Upper lobe of right lung (tissue), 1 donor: ENCODE measurements at places on chromosomes 6 and 20. TPM values are rescaled to one million over a fixed set of nuclear protein-coding genes. Genes with fewer than 3 reads are reported as not detected.

Gene GJA1
- 127 TPM for total RNA-seq

- H3K27ac ChIP-seq: no peak overlapping the region
- no peak for DNase-seq
- H3K4me3 ChIP-seq: no peak overlapping the region
- H3K36me3 ChIP-seq: peaks cover 58% of the 10 kb centered on the region
Observed at GRCh38 chr6:109478222-109478805, 4.7 kb downstream of the ZBTB24 start.

Gene EFHC1
- total RNA-seq: 16.8 TPM

GRCh38 chr20:33773412-33774089 is 37.6 kb upstream of the CHMP4B start:
- no peaks in the 10 kb centered on the region for H3K27me3 ChIP-seq
- H3K4me1 ChIP-seq: no peaks in the 10 kb centered on the region
- no peak for DNase-seq
- H3K36me3 ChIP-seq: peaks cover 12% of the 10 kb centered on the region
